Central memory CD4-positive, alpha-beta T cell (primary cell): ENCODE measurements at places on chromosomes 2 and 18.

DNA sequence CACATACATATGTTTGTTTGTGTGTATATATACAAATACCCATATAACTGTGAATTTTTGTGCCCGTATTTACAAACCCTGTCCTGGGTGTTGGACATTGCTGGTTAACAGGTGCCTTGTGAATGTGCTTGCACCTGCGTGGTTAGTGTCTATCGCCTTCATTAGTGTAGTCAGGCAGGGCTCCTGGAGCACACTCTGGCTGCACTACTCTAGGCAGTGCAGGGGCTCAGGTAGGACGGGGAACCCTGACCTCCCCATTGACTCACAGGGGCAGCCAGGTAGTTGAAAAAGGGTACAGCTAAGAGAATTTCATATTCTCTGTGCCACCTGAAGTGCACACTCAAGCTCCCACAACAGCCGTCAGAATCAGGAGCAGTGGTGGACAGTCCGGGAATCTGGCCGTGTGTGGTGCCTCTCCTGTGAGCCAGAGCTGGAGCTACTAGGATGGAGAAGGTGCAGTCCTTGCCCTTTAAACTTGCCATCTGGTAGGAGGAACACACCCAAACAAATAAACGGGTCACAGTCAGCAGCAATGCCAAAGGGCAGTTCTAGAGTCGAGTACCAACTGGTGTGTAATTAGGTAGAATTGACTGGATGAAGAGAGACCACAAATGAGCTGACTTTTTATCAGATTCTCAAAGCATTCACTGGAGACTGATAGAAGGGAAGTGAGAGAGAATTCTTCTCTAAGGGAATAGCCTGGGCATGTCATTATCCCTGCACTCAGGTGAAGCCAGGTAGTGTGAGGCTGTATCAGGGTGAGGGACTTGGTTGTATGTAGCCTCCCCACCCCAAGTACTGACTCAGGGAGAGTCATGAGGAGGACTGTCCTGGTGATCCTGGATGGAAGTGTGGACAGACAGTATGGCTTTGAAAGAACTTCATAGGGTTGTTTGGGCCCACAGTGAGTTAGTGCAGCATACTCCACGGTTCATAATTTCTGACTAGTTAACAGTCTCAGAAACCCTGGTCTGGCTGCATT is 44.1 kb downstream of the FARP2 start:
- no peak for DNase-seq

- no peak for DNase-seq
Observed at GRCh38 chr2:135935914-135936313, 49.5 kb downstream of the DARS1 start.

GRCh38 chr18:32358529-32358928 is 112.2 kb downstream of the GAREM1 start:
- no peak for DNase-seq

GRCh38 chr2:66366619-66367018 is 68.3 kb upstream of the MEIS1 start:
- DNase-seq, result no peak

GRCh38 chr2:237600205-237600846 is 9.8 kb upstream of the RAB17 start:
- DNase-seq, result no peak

GRCh38 chr2:46273225-46273863 is 23.9 kb upstream of the EPAS1 start:
- DNase-seq, result no peak

DNA sequence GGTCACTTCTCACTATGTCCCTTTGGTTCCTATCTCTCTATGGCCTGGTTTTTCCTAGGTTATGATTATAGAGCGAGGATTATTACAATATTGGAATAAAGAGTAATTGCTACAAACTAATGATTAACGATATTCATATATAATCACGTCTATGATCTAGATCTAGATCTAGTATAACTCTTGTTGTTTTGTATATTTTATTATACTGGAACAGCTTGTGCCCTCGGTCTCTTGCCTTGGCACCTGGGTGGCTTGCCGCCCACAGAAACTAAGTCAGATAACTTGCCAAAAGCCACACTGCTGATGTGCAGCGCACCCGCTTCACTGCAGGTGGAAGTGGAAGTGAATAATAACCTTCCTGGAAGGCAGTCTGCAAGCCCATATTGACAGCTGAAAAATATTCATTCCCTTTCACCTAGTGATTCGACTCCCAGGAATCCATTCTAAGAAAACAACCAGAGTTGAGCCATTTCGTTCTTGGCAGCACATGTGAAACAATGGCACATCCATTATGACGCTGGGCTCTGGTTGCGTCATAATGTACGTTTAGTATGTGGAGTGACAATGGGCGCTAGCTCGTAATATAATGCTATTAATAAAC is 725 bp upstream of the ANKRD53 start:
- DNase-seq, result no peak

- no peak for DNase-seq
Observed at GRCh38 chr2:21038403-21039073, 5.3 kb downstream of the APOB start.

DNA sequence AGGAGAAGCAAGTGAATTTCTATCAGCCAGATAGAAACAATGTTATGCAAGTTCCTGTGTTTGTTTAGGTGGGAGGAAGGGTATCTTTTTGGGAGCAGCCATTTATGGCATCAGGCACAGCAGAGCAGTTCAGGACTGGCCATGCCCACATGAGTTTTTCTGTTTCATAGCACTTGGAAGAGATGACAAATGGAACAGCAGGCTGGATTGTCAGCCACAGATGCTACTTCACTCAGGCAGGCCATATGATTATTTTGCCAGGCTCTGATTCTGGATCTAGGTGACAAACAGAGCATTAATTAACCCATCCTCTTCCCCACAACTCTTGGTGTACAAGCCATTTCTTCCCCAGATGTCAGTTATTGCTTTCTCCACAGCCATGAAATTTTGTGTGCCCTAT is 63.8 kb downstream of the GALNT13 start:
- DNase-seq, result no peak

DNA sequence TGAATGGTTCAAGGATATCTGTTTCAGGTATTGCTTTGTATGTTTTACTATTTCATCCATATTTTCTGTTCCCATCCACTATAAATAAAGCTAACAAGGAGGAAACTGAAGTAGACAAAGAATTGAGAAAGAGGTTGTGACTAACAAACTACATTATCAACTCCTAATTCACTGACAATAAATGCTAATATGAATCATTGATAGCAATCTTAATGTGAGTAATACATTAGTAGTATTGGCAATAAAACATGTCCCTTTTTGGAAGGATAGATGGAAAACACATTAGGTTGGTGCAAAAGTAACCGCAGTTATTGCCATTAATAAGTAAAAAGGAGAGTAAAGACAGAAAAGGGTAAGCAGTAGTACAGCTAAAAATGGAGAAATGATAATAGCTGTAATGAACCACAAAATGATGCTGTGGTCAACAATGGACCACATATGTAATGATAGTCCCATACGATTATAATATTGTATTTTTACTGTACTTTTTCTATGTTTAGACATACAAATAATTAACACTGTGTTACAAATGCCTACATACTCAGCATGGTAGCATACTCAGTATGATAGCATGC is 104.7 kb downstream of the THADA start:
- DNase-seq, result no peak

DNA sequence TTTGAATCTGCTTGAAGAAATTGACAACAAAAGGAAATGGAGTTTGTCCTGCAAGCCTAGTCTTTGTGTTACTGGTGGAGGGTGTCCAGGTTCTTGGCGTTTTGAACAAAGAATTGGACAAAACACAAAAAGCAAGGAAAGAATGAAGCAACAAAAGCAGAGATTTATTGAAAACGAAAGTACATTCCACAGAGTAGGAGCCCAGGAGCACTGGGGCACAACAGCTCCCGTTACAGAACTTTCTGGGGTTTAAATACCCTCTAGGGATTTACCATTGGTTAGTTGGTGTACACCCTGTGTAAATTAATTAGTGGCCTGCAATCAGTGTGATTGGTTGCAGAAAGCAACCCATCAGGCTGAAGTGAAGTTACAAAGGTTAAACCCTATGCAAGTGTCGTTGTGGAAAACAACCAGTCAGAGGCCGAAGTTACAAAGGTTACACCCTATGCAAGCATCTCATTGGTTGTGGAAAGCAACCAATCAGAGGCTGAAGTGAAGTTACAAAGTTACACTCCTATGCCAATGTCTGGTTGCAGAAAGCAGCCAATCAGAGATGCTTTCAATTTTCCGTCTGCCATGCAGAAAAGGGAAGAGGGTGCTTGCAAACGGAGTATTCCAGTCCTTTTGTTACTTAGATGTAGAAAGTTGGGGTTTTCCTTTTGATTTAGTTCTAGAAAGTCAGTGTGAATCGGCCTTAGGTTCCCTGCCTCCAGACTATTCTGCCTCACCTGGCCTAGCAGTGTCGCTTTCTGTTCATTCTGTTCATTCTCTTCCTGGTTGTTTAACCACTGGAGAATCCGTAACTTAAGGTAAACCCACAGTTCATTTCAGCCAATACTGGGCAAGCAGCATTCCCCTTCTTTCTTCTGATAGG is 47.6 kb upstream of the PTH2R start:
- DNase-seq, result peak; percentile 2

GRCh38 chr2:99868260-99868659 is 274.1 kb downstream of the AFF3 start:
- no peak for DNase-seq

DNA sequence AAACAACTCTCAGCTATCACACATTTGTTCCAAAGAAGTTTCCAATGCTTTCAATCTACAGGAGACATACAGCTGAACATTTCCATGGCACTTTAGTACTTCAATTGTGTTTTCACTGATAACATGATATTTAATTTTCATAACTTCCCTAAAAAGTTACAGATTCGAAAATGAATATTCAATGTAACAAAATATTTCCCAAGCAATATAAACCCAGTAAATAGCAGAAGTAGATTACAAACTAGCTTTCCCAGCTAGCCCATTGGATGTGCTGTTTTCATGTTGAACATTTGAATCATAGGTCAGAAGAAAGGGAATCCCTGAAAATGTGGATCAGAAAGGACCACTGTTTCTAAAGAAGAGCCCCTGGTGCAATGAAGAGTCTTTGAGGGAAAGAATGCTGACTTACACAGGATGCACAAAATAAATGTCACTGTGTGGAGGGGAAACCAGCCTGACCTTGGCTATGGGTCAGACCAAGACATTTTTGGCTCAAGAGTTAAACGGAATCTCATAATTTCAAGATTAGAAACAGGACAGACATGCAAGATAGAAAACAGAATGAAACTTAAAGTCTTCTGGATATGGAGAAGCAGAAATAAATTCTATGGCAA is 22.5 kb downstream of the CYTIP start:
- DNase-seq, result no peak

GRCh38 chr2:28523902-28524301 is 28.0 kb downstream of the PLB1 start:
- no peak for DNase-seq

DNA sequence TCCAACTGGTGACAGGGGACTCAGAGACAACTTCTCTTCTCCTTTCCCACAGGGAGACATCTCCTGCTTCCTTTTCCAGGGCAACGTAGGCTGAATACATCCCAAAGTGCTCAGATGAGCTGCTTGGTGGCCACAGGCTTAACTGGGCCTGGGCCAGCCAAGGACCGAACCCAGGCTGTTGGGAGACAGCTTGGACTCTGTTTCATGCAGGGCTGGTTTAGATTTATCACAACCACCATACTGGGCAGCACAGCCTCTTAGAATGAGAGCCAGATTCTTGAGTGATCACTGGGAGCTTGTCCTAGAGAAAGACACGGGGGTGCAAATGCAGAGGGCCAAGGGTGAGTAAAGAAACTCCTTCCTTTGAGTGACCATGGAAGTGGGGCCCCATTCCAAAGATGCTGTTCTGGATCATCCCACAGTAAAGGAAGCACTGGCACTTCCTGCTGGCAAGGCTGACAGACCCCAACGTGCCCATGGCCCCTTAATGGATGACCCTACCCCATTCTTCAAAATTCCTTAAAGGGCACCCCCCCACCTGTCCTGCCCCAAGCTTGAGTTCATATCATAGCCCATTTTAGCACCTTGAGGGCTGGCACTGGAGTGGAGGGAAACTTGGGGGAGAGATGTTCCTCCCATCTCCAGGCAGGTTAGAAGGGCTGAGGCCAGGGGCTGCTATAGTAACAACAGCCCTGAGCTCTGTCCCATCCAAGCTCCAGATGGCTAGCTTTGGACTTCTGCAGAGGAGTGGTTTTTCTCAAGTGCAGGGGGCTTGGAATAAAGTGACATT is 84.1 kb downstream of the CAPN13 start:
- no peak for DNase-seq

DNA sequence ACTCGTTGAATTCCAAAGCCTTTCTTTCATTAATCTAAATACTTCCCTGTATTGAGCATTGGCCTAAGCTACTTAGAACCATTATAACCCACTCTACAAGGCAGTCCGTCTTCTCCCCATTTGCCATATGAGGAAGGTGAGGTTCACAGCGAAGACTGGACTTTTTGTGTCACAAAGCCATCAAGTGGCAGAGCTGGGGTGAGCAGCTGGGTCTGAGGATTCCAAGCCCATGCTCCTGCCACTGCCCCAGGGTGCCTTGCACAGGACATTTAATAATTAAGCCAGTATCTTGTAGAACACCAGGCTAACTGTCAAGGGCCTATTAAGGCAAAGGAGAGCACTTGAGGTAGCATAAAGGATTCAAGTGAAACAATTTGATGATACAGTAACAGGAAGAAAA is 68.8 kb upstream of the ZNF397 start:
- no peak for DNase-seq

DNA sequence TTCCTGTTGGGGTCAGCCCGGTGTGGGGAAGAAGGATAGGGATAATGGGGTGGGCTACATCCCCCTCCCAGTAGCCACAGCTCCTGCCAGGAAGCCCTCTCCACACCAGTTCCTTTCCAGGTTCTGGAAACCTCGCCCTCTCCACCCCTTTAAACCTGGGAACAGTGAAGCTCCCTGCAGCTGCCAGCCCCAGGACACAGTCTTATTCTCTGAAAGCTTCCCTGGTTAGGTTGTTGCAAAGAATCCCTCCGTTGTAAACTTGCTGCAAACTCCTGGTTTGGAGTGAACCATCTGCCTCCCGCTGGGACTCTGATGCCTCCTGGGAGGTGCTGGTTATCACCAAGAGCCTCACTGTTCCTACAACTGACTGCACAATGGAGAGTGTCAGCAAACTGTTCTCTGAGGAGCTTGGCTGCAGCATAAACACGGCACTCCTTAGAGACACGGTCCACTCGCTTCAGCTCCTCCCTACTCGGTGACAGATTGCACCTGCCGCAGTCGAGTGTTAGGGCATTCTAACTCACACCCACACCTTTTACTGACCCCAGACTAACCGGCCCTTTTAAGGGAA is 261.8 kb upstream of the RAB6C start:
- DNase-seq, result no peak

DNA sequence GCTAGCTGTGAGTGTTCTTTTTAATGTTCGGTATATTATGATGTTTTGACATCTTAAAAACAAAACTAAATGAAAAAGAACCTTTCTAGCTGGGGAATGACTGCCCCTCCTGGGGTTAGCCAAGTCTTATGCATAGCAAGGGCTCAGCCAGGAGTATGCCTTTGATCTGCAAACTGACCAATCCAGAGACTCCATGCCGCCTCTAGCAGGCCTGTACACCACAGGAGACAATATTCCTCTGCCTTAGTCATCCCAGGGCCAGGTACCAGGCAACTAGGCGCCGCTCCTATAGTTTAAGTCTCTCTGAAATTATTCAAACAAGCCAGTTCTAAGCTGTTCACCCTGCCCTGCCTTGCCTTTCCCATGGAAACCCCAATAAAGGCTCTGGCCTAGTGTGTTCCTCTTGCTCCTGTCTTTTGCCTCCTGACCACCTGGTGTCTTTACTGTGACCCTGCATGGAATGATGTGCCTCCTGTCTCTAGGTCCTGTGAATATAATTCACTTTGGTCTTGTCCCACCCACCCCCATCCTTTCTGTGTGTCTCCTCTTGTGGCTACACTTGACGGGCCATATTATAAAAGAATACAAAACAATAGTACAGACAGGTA is 52.0 kb upstream of the CHN1 start:
- no peak for DNase-seq

- DNase-seq, result no peak
Observed at GRCh38 chr2:96540136-96540535, 3.6 kb downstream of the ARID5A start.
